ENCODE measurements at places on chromosomes 13 and 19.

GRCh38 chr13:99528547-99528946, 27.3 kb downstream of the TM9SF2 start:
- no peak for DNase-seq

GRCh38 chr13:33512880-33513554, 227.5 kb upstream of the STARD13 start:
- no peak for DNase-seq

- DNase-seq = peak; percentile 79
These were observed 45.3 kb upstream of the VSTM2B start for GRCh38 chr19:29480507-29480906.

- no peak for DNase-seq
These were observed 450.6 kb downstream of the LMO7 start for GRCh38 chr13:76086729-76087128.

DNA sequence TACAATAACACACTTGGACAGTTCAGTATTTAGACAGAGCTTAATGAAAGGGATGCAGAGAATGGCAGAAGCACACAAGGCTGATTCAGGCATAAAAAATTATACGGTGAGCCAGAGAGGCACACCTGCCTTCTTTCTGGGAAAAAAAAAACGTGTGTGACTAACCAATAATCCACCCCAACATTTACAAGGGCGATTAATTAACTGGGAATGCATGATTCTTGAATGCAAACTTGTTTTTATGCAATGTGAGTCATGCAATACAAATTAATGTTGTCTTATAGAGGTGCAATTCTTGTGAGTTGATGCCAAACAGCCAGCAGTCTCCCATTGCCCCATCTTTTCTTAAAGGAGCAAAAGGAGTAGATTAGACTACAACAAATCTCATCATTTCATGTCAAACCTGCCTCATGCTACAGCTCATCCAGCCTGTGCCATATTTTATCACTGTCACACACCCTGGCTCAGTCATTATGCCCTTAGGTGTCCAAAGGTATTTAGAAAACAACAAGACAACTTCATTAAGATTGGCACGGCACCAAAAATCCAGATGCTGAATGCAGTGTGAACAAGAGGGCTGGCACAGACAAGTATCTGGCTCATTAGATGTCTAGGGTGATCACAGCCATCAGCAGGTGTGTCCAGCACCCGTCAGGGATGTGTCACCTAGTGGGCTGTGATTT, 721.1 kb downstream of the EFNB2 start:
- no peak for DNase-seq

DNA sequence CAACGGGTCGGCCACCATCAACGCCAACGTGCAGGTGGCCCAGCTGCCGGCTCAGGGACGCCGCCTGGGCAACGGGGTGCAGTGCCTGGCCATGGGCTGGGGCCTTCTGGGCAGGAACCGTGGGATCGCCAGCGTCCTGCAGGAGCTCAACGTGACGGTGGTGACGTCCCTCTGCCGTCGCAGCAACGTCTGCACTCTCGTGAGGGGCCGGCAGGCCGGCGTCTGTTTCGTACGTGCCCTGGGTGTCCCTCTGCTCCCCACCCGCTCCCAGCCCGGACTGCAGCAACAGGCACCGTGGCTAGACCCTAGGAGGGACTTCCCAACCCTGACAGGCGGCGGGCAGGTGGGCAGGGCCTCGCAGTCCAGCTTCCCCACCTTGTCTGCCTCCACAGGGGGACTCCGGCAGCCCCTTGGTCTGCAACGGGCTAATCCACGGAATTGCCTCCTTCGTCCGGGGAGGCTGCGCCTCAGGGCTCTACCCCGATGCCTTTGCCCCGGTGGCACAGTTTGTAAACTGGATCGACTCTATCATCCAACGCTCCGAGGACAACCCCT, 3.5 kb downstream of the ELANE start:
- no peak for DNase-seq

DNA sequence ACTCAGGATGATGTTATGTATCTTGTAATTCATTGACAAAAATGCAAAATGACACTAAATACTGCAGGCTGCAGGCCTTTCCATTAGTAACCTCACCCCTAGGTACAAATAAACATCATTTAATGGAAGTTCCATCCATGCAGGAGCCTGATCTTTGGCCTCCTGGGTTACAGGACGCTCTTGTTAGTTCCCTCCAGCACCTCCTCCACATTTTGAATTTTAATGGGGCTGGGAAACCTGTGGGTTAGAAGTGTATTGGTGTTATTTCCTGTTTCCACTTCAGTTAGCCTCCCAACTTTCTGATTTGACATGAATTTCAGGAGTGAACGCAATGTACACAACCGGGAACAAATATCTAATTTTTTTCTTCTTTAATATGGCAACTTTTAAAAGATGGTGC, 237.1 kb upstream of the ARGLU1 start:
- no peak for DNase-seq

GRCh38 chr13:23427342-23427843, 6.1 kb downstream of the SACS start:
- DNase-seq = no peak

GRCh38 chr13:33251131-33251661, 34.4 kb downstream of the STARD13 start:
- DNase-seq = no peak

GRCh38 chr13:108785844-108786243, 156.4 kb downstream of the MYO16 start:
- no peak for DNase-seq

DNA sequence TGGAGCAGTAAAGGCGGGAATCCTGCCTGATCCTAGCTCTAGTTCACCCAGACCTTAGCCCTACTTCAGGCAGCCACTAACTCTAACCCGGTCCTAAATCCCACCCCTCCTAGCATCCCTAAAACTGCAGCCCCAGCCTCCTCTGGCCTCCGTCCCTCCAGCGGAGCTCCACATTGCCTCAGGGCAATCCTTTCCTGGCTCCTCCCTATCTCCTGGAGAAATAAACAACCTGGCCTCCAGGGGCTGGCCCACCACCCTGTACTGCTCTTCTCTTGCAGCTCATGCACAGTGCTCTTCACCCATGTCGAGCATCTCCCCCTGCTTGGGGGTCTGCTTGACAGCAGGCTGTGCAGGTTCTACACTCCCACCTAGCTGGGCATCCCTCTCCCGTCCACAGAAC, 6.7 kb downstream of the POU2F2 start:
- DNase-seq = no peak

DNA sequence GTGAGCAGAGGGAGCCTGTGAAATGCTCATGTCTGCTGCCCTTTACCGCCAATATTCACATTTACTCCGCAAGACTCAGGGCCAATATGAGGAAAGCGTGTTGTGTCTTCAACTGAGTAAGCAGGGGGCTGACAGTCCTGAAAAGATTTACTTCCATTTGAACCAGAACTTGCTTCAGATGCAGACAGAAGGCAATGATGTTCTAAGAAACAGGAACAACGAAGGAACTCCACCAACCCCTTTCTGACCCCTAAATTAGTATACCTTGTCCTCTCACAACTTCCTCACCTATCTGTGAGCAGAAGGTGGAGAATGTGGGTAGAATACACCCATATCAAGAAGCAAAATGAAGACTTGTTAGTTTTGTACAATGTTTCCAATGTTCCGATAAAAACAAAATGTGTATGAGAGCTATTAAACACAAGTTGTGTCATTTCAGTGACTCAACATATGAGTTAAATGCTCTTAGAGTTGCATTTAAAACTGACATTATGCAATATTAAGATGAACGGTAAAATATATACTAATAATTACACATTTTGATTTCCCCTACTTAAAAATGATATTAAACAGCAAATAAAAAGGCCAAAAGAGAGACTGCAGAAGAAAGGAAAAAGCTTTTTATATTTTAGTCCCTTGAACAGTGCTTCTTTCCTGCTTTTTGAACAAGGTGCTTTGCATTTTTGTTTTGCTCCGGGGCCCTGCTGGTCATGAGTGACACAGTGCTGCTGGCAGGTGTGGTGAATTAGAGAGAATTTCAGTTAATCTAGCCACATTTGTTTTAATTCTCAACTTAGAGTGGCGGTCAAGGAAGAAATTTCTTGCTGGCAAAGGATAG, 16.0 kb downstream of the TMEM272 start:
- DNase-seq = no peak

DNA sequence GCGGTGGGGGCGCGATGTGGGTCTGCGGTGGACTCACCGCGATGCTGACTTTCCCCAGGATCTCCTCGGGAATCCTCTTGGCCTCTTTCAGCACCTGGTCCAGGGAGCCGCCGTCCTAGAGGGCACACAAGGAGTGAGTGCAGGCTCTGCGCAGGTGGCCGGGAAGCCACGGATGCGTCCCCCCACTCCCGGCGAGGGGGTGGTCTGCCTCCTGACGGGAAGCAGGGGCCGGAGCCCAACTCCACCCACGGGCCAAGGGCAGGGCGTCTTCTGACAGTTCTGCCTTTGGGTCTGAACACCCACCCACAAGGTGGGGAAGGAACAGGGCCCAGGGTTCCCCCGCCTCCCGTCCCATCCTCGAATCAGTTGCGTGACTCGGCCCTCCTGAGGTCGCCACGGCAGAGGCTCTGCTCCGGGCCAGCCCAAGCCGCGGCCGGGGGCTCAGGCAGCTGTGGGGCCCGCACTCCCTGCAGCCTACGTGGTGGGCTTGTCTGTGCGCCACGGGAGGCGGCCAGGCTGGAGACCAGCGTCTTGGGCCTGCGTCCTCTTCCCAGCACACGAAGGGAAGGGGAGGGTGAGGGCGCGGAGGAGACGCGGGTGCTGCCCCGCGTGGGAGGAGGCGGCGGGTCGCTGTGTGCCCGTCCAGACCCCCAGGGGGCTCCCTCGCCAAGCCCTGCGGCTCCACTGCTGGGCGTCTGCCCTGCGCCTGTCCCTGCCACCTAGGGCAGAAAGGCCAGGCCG, 21.4 kb downstream of the MAP2K2 start:
- DNase-seq = no peak

GRCh38 chr19:39825093-39825463, 8.9 kb downstream of the DYRK1B start:
- no peak for DNase-seq

DNA sequence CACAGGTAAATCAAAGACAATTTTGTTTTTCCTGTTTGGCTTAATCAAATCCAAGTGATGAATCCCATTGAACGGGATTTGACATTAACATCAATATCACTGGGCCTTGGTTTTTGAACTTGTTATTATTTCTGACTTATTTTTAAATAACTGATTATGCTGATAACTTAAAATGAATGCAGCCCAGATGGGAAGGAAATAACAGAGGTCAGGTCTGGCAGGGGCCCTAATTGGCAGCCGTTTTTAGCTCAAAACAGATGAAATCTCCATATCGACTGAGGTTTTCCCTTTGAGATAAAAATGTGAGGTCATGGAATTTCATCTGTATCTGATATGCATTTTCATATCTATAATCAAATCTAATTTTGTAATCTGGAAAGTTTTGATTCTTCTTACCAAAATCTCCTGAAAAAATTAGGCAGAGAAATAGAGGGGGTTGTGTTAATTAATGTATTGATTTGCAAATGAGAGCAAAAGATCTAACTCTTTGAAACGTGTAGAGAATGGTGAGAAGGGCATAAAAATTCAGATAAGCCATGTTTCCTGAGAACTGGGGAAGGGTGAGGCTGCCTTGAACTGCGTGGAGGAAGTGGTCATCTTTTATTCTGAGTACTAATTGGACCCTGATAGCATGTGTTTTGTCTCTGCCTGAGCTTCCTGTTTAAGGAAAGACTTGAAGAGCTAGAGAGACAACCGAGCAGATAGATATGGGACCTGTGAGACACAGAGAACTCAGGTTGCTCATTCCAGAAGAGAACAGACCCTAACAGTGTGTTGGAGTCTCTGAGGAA, 98.2 kb upstream of the C1QTNF9B start:
- no peak for DNase-seq

DNA sequence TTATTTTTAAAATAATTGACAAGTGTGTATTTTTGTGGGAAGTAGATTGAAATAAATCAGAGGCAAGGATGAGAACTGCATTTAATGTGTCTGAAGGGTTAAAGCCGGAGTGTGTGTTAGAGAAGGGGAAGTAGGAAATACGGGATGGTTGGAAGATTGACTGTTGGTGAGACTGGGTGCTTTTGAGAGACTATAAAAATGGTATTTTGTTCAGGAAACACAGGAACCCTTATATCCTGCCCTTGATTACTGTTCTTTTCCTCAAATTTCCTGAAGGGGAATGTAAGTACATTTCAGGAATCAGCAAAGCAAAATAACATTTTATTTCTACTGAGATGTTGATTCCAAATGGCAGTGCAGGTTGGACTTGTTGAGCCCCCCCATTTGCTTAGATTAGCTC, 15.1 kb downstream of the IFT88 start:
- no peak for DNase-seq

DNA sequence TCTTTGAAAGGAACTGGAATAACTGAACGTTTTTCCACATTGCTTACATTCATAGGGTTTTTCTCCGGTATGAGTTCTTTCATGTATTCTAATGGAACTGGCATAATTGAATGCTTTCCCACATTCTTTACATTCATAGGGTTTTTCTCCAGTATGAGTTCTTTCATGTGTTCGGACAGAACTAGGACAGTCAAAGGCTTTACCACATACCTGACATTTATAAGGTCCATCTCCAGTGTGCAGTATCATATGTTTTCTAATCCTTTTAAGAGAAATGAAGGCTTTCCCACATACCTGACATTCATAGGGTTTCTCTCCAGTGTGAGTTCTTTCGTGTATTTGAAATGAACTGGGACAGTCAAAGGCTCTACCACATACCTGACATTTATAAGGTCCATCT, 24.7 kb downstream of the ZNF564 start:
- no peak for DNase-seq

DNA sequence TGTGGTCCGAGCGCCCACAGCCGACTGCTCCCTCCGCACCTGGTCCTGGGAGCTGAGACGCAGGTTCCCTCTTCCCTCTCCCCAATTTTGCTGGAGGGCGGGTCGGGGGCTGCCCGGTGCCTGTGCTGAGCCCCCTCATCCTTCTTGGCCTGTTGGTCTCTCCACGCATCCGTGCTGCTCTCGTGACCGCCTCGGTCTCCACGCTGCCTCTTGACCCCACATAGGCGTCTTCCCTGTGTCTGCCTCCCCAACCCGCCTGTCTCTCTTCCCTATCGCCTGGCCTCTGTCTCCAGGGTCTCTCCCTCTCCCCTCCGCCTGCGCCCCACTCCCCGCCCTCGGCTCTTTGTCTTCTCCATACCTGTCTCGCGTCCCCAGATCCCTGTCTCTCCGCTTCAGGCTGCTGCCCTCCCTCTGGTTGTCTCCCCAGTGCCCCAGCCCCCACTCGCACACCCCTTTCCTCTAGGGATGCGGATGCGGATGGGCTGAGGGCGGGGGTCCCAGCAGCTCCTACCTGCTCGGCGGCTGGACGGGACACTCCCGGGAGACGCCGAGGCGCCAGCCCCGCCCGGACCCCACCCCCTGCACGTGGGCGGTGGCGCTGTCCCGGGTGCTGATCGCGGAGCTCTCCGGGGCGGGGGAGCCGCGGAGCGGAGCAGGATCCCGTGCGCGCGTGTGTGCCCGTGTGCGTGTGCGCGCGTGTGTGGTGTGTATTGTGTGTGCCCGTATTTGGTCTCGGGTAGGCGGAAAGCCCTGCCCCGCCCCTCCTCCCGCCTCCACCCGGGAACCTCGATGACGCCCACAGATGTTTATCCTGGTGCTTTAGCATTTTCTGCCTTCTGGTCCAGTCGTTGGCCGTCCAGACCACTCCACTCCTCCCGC, at the start of gene SYT5:
Gene SYT5 (minus strand): TSS at position 684 of the 879 bp plus-strand sequence. CDS start 1,248 bp downstream, outside the sequence.
- no peak for DNase-seq

Data from vagina (tissue), 2 donors.